Uterus (tissue), 4 donors: ENCODE measurements at places on chromosomes 1 and 21.
A peak's percentile ranks its signal among the peaks of the same experiment; 100 is the strongest.

DNA sequence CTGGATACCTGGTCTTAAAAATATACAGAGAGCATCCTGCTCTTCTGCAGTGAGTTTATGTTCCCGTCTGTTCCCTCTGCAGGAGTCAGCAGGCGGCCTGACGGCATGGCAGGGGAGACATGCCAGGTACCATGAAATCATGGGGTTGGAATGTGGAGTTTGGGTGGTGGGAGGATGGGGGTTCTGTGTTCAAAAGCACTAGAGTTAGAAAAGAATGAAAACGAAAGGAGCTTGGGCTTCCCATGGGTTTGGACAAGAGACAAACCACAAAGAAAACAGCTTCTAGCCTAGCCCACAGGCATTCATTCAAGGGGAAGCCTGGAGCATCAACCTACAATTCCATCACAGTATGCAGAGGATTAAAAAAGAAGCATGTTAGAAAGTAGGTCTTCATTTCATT lies 59.9 kb downstream of the WARS2 start:
- DNase-seq: peak; percentile 50

DNA sequence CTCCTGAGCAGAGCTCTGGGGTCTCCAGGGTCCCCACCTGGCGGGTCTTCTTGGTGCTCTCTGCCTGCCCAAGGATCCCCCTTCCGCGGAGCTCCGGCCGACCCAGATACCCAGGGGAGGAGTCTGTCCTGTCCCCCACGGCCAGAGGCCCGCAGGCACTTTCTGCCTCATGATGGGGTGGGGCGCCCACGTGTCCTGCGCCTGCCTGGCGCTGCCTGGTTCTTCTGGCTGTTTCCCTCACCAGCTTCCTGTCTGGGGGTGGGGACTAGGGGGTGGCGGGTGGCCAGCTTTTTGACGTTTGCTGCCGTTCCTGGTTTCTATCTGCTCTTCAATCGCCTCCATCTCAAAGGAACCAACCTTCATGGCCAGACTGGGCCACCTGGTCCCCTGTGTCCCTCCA lies 313.3 kb upstream of the VAMP3 start:
- DNase-seq: no peak

- DNase-seq: no peak
Measured at GRCh38 chr1:45543581-45544417, 6.8 kb upstream of the AKR1A1 start.

- no peak for DNase-seq
Measured at GRCh38 chr1:3156936-3157335, 87.9 kb downstream of the PRDM16 start.

DNA sequence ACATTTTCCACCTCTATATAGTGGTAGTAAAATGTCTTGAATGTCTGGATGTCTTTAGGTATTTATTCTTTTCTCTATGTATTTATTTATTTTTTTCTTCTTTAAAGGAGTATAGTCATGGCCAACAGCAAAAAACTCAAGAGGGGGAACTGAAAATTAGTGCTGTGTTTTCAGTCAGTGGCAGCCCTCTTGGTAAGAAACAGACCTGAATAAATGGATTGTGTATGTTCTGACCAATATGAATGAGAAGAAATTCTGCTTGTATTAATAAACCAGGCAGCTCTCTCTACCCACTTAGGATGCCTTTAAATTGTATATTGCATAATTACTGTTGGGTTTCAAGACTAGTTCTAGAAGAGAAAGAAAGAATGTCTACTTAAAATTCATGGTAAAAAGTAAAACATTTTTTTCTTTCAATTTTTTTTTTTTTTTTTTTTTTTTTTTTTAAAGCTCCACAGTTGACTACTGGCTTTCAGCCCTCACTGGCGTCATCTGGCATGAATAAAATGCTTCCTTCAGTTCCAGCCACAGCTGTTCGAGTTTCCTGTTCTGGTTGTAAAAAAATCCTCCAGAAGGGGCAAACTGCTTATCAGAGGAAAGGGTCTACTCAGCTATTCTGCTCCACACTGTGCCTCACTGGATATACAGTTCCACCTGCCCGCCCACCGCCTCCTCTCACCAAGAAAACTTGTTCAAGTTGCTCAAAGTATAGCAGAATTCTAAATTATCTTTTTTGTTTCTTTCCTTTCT lies 101.6 kb downstream of the ZMYM4 start:
- peak; percentile 68 for DNase-seq

- DNase-seq: peak; percentile 88
Measured at GRCh38 chr1:16013220-16013907, 4.5 kb downstream of the HSPB7 start.

DNA sequence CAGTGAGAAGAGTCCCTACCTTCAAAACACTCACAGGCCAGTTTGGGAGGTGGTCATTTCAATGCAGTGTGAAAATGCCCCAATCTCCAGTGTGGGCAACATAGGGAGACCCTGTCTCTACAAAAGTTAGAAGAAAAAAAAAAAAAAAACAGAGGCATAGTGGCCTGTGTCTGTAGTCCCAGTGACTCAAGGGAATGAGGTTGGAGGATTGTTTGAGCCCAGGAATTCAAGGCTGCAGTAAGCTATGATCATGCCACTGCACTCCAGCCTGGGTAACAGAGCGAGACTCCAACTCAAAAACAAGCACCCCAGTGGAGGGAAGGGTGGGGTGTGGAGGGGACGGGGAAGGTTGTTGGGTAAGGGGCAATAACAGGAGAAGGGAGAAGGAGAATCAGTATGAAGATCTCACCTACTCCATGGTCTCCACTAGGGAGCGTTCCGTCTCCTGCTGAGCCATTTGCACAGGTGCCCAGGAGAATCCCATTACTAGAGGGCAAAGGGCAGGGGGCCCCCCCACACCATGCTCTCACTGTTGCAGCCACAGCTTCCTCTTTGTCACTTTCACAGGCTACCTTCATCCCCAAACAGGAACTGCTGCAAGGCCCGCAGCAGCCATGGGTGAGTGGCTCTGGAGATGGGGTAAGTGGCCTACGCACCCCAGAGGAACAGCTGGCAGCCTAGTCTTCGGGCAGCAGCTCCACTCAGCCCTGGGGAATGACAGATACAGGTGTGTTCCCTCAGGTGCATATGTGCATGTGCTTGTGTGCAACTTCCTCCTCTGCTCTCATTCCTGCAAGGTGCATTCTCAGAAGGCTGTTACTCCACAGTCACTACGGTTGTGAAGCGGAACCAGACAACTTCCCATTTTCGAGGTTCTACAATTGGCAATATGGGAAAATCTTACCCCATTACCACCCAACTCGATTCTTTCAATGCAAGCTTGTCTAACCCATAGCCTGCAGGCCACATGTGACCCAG lies 87.9 kb upstream of the LYST start:
- no peak for DNase-seq

GRCh38 chr1:16023050-16023653 lies 1.3 kb downstream of the CLCNKA start:
- no peak for DNase-seq

- DNase-seq: no peak
Measured at GRCh38 chr1:84192681-84193080, 48.6 kb downstream of the PRKACB start.

GRCh38 chr21:35257413-35257812 lies 208.3 kb upstream of the RUNX1 start:
- peak; percentile 32 for DNase-seq

GRCh38 chr1:92404661-92405060 lies 82.1 kb downstream of the GFI1 start:
- no peak for DNase-seq

- no peak for DNase-seq
Measured at GRCh38 chr1:248793592-248793991, 32.1 kb downstream of the SH3BP5L start.

GRCh38 chr1:110441888-110442287 lies 9.1 kb upstream of the PROK1 start:
- DNase-seq: no peak

GRCh38 chr1:242241936-242242335 lies 243.0 kb upstream of the MAP1LC3C start:
- DNase-seq: no peak

GRCh38 chr1:229620876-229621275 lies 5.0 kb downstream of the TAF5L start:
- DNase-seq: no peak

GRCh38 chr1:58154256-58154655 lies 392.3 kb downstream of the OMA1 start:
- DNase-seq: no peak

DNA sequence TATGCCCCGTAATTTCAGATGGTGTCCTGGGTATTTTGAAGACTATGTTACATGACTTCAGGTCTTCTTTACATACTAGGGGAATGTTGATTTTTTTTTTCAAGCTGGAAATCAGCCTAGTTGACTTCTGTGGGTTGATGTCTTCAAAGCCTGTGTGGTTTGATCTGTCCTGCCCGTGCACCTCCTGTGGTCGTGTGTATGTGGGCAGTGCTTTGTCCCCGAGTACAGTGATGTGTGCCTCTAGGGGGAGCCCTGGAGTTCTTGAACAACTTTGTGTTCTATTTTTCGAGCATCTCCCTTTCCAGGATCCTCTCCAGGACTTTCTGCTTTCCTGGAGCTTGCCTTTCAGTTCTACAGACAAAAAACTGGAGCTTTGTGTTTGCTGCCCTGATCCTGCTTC lies 28.9 kb downstream of the OBSCN start:
- no peak for DNase-seq
